ENCODE measurements at places on chromosomes 13 and 19. TPM values are rescaled to one million over a fixed set of nuclear protein-coding genes. Genes with fewer than 3 reads are reported as not detected.

Gene NECTIN2
- 40.5 TPM for total RNA-seq

Gene CEACAM16
- not detected for total RNA-seq

Gene ZNF490
- 7.4 TPM for total RNA-seq

Gene VSIG10L
- 0.43 TPM for total RNA-seq

Gene ZNF534
- 0.17 TPM for total RNA-seq

Gene NKPD1
- 0.52 TPM for total RNA-seq

Gene CERS1
- 5.0 TPM for total RNA-seq

Gene PABPC3
- under 0.01 TPM for total RNA-seq

Gene KLF12
- 5.5 TPM for total RNA-seq

Gene SIPA1L3
- 7.0 TPM for total RNA-seq

Gene RFPL4A
- total RNA-seq, result not detected

Gene CLEC17A
- 0.09 TPM for total RNA-seq

Gene LCP1
- total RNA-seq, result 0.17 TPM

Gene SRRM5
- total RNA-seq, result not detected

Gene TMEM150B
- total RNA-seq, result not detected

Gene CD37
- not detected for total RNA-seq

Gene RYR1
- total RNA-seq, result under 0.01 TPM

Gene KIR3DL1
- total RNA-seq, result not detected

Gene SKA3
- total RNA-seq, result 1.3 TPM

Gene MUC16
- not detected for total RNA-seq

Gene GJB6
- total RNA-seq, result not detected

Gene PGLYRP2
- total RNA-seq, result not detected

Gene ATCAY
- total RNA-seq, result not detected

Gene AKAP11
- total RNA-seq, result 16.6 TPM

Gene EBI3
- 0.16 TPM for total RNA-seq

Gene SIGLECL1
- total RNA-seq, result not detected

Gene ICAM1
- 3.8 TPM for total RNA-seq

Gene C19orf73
- 0.77 TPM for total RNA-seq

Gene HCN2
- total RNA-seq, result 1.5 TPM

Gene LHB
- total RNA-seq, result not detected

Gene C19orf81
- total RNA-seq, result not detected

Gene SH2D3A
- total RNA-seq, result not detected

Gene ZNF615
- total RNA-seq, result 16.7 TPM

Gene KIR3DL2
- not detected for total RNA-seq

Gene CARD8
- total RNA-seq, result 12.5 TPM

Gene ZNF701
- 13.5 TPM for total RNA-seq

Gene ZNF577
- 7.6 TPM for total RNA-seq

Gene IZUMO4
- total RNA-seq, result 1.9 TPM

Gene DZIP1
- 26.4 TPM for total RNA-seq

Gene BRME1
- not detected for total RNA-seq

Gene IRS2
- total RNA-seq, result 3.5 TPM

Gene NHLRC3
- total RNA-seq, result 21.9 TPM

Gene ZNF823
- 2.8 TPM for total RNA-seq

Gene DKKL1
- total RNA-seq, result 0.16 TPM

Gene PSG11
- total RNA-seq, result not detected

Gene IGFL3
- not detected for total RNA-seq

Gene ANGPTL8
- not detected for total RNA-seq

Gene NFIX
- total RNA-seq, result 122 TPM
